ENCODE measurements at places on chromosomes 12 and 14. TPM values are rescaled to one million over a fixed set of nuclear protein-coding genes. Genes with fewer than 3 reads are reported as not detected.

- DNase-seq: no peak
Measured at GRCh38 chr12:32828552-32828951, 68.0 kb downstream of the PKP2 start.

- no peak for DNase-seq
Measured at GRCh38 chr12:72468505-72468904, 196.3 kb downstream of the TRHDE start.

- no peak for DNase-seq
Measured at GRCh38 chr12:113200021-113200797, 14.7 kb downstream of the RITA1 start.

DNA sequence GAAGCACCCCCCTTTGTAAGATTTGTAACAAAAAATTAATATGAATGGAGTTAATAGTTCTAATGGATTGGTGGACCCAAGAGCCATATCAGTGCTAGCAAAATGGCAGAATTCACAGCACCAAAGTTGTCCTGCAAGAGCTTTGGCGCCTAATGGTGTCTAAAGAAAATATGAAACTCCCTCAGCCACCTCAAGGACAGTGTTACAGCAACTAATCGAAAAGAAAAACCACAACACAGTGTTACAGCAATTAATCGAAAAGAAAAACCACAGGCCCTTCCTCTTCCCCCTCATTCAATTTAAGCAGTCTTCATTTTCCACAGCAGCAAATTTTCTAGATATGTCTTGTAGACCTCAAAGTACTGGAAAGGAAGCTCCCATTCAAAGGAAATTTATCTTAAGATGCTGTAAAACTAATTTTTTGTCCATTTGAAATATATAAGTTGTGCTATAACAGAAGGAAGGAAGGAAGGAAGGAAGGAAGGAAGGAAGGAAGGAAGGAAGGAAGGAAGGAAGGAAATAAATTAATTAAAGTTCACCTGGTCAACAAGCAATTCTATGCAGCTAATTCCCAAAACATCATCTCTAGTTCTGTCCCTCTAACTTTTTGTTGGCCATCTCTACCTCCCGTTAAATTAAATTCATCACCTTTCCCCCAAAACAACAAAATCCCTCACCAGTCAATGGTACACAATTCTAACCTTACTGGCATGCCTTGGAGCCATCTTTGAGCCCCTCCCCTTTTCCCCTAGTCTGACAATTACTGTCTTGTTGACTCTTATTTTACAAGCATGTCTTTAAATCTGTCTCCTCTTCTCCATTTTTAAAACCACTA, 17.4 kb downstream of the LRP6 start:
- no peak for DNase-seq

- no peak for DNase-seq
Measured at GRCh38 chr12:100995201-100995600, 200.6 kb downstream of the ANO4 start.

GRCh38 chr14:68685419-68686204, 107.3 kb downstream of the ZFP36L1 start:
- DNase-seq: no peak

DNA sequence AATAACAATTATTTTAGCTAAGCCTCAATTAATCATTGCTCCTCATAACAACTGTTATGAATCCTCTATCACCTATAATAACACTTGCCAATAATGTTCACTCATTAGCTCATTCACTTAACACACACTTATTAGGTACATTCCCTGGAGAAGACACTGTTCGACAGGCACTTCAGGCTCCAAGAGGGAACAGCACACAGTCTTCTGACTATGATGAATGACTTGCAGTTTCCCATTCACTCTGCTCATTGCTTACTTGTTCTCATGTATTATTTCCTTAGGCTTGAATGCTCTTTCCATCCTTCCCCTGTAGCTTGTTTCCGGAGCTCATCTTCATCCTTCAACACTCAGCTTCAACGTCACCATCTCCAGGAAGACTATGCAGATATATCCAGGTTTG, 437.3 kb downstream of the TMEM132D start:
- peak; percentile 7 for DNase-seq

- no peak for DNase-seq
Measured at GRCh38 chr14:83019744-83020414, 1486.2 kb upstream of the SEL1L start.

- no peak for DNase-seq
Measured at GRCh38 chr14:53743371-53743770, 213.3 kb downstream of the BMP4 start.

DNA sequence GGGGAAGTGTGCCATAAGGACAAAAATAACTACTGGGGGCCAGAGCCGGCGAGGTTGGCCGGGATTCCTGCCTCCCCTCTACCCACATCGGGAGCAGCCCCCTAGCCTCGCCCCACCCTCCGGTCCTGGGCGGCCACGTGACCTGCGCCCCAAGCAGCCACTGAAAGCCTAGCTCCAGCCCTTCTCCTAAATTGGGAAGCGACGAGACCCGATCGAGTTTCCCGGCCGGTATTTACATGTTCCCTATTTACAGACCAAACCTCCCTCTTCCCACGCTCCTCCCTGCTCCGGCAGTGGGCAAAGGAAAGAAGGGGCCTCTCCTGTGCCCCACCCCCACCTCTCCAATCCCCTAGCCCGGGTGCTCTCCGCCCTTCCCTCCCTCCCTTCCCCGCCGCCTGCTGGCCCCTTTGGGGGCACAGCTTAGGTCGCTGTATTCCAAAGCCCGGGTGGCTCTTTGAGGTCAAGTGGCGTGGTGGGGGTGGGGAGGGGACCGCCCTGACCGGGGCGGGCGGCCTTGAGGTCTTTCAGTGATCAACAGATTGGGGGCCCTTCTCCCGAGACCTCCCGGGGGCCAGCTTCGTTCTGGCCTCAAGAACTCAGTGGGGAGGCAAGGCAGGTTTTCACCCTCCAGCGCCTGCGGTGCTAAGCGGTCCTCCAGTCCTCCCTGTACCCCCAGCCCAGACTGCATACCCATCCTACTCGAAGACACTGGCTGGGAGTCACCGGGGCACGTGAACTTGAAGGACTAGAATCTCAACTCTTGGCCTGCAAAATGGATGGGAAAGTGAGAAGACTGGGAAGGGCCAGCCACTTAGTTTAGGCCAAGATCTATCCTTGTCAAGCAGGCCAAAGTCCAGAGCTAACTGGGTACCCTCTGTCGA, 6.3 kb upstream of the CTDSP2 start:
- DNase-seq: no peak

DNA sequence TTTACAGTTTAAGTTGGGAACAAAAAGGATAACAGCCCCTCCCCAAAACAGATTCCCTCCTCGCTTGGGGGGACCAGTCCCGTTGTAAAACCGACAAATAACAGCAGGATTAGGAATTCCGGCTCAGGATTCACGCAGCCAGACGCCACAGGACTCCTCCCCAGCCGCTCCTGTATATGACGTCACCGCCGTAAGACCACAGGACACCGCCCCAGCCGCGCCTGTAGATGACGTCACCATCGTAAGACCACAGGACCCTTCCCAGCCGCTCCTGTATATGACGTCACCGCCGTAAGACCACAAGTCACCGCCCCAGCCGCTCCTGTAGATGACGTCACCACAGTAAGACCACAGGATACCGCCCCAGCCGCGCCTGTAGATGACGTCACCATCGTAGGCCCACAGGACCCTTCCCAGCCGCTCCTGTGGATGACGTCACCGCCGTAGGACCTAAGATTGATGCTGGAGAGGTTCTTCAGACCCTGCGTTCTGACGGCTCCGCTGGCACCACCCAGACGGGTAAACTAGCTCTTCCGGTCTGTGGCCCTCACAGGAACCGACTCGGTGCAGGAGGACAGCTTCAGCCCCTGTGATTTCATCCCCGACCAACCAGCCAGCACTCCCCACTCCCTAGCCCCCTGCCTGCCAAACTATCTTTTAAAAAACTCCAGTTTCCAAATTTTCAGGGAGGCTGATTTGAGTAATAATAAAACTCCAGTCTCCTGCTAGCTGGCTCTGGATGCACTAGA, 43.9 kb upstream of the FBRSL1 start:
- DNase-seq: peak; percentile 85

DNA sequence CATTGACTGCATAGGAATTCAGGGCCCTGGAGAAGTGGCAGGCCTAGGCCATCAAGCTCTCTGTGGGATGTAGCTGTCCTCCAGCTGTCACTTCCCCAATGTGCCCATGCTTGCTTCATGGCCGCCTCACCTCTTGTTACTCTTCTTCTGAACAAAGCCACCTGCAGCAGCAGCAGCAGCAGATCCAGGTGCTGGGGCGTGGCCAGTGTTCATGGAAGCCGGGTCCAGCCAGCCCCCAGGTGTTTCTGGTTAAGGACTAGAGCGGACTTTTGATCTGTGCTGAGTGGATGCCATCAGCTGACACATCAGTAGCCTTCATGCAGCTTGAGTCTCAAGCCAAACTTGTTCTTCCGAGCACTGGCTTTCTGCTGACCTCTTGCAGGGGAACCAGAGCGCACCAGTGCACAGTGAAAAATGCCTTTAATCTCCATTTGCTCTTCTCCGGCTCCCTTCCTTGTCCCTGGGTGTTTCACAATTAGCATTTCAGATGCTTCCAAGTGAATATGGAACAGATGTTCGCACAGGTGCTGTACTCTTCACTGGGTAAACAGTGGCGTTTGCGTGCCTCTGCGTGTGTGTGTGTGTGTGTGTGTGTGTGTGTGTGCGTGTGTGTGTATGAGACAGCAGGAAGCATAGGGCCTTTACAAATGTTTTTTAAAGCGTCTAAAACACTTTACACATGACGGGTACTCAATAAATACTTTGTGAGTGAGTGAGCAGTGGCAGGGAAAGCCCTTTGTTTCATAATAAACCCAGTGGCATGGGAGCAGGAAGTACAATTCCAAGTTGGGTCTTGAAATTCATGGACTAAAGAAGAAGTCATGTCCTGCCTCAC, 20.1 kb downstream of the TPCN1 start:
- no peak for DNase-seq

DNA sequence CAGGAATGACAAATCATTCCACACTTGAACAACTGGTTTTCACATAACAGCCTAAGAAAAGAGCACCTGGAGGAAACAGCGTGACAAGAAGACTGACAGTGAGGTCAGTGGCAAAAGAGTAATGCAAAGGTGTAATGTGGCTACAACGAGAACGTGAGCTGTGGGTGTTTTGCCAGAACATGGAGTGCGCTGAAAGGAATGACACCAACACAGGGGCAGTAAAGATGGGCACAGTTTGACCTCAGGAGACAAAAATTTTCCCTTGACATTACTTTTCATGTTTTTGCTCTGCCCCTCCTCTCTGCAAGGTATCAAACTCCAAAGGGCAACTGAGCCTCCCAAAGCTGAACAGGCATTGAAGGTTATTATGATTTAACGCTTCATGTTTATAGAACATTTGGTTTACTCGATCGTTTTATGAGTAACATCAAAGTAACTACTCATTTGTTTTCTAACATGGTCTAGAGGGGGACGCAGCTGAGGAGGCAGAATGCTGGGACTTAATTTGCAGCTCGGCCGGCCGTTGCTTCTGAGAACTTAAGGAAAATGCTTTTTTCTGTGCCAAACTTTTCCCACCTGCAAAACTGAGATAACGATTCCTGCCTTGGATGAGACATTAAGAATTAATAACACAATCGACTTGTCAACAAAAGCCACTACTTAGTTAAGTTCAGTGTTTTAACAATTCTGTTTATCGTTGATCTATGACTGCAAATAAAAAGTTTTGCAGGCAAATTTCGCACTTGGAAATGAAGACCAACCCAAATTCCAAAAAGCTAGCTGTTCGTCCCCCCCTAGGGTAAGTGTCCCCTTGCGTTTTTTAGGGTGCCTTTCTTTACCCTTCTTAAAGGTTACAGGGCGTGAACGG, 954 bp downstream of the HAUS4 start:
- DNase-seq: no peak

DNA sequence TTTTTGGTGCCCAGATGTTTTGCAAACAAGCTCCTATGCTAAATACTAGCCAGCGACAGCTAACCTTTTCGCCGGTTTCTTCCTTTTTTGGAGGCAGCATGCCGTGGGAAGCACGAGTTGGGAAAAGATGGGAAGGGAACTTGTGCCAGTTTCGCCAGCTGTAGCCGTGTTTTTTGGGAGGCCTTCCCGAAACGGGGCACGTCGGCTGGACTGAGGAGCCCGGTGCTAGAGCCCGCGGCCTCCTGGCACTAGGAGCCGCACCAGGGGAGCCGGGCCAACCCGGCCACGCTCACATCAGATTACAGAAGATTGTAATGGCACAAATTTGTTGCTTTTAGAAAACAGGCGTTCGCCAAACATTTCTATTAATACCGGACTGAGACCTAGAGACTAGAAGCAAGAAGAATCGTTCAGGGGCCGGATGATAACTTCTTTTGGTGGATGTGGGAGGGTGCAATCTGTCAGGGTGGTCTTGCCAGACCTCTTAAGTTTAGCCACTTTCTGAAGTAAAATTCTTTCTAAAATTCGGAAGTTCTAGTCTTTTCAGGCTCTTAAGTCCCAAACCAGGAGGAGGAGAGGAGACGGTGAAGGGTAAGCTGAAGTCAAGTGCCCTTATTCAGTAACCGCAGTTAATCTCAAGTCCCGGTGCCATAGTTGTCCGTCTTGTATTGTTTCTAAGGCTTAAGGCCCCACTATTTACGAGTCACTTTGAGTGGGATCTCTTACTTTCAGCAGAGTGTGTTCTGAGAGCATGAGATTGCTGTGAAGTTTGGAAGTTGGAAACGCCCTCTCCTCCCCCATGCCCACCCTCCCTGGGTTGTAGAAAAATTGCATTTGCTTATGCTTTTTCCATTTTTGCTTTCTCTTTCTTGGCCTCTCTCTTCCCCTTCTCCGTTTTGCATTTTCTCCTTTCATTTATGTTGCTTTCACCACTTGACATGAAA, 1.3 kb downstream of the RASSF3 start:
- DNase-seq: no peak

DNA sequence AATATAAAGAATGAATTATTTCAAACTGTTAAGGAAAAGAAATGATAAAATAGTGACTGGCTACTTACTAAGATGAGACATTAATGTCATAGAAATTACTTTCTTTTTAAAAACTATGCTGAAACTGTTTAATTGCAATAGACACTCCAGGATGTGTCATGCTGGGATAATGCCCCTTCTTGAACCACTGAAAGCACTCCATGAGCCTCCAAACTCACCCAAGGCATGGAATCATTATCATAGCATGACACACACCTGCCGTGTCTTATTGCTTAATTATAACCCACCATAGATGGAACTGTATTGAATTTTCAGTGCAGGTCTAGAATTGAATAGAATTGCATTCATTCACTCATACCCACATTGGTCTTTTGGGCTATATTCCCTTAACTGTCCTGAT, 4.3 kb downstream of the MBIP start:
- no peak for DNase-seq

- DNase-seq: no peak
Measured at GRCh38 chr12:120841525-120841924, 62.6 kb downstream of the SPPL3 start.

- no peak for DNase-seq
Measured at GRCh38 chr12:113905829-113906228, 60.3 kb downstream of the RBM19 start.

The DNAI7 gene
- polyA plus RNA-seq: 6.3 TPM

The PIANP gene
- polyA plus RNA-seq: 12.8 TPM

The ABHD12B gene
- 1.7 TPM for polyA plus RNA-seq

The DLK1 gene
- 15.2 TPM for polyA plus RNA-seq

The LGR5 gene
- polyA plus RNA-seq: 17.2 TPM

The TAS2R14 gene
- polyA plus RNA-seq: 5.1 TPM

The SYNE2 gene
- polyA plus RNA-seq: 171 TPM

All from renal pelvis (tissue), 12 donors.